Calu3 (cell line): ENCODE measurements at places on chromosomes 16 and 17. TPM values are rescaled to one million over a fixed set of nuclear protein-coding genes. Genes with fewer than 3 reads are reported as not detected.

- H3K27ac ChIP-seq = no peak overlapping the region
- peaks cover 5% of the 10 kb centered on the region for H3K36me3 ChIP-seq
- no peaks in the 10 kb centered on the region for H3K27me3 ChIP-seq
- DNase-seq = no peak
- H3K4me3 ChIP-seq = no peak overlapping the region
- no peaks in the 10 kb centered on the region for H3K4me1 ChIP-seq
These were observed 17.9 kb upstream of the TMIGD1 start for GRCh38 chr17:30351735-30352134.

DNA sequence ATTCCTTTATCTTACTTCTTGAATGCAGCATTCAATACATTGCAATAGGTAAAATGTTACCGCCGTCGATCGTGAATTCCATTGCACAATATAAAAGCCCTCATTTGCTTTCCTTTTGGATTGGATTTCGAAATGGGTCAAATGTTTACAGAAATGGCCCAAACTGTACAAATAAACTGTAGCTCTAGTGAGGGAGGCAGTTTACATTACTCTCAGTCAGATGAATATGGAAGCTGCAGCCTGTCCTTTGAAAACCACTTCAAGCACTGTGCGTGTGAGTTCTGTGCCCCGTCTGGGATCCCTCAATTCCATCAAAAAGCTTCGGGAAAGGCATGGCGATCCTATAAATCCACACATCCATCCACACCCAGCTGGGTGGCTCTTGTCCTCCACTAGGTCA, 258.6 kb upstream of the FOXF1 start:
- H3K27ac ChIP-seq = no peak overlapping the region
- H3K4me1 ChIP-seq = no peaks in the 10 kb centered on the region
- no peak overlapping the region for H3K4me3 ChIP-seq
- H3K27me3 ChIP-seq = peaks cover 87% of the 10 kb centered on the region
- DNase-seq = no peak

- H3K4me1 ChIP-seq = peaks cover 12% of the 10 kb centered on the region
- no peak overlapping the region for H3K4me3 ChIP-seq
- H3K36me3 ChIP-seq = no peaks in the 10 kb centered on the region
- no peak for DNase-seq
- no peaks in the 10 kb centered on the region for H3K27me3 ChIP-seq
- H3K27ac ChIP-seq = no peak overlapping the region
These were observed 45.7 kb upstream of the SIAH1 start for GRCh38 chr16:48430890-48431289.

DNA sequence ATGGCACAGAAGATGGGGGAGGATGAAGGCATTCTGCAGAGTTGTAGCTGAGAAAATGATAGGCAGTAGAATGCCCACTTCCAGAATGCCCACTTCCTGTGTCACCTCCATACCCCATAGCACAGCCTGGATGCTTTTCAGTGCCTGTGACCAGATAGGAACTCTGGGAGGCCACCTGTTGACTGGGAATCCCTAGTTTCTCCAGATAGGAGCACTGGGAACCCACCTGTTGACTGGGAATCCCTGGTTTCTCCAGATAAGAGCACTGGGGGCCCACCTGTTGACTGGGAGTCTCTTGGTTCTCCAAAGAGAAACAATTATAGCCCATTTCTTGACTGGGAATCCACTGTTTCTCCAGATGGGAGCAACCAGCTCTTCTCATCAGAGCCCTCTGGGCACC, 11.6 kb downstream of the CPHXL start:
- no peak overlapping the region for H3K27ac ChIP-seq
- H3K27me3 ChIP-seq = peaks cover 56% of the 10 kb centered on the region
- H3K4me1 ChIP-seq = no peaks in the 10 kb centered on the region
- H3K4me3 ChIP-seq = no peak overlapping the region

DNA sequence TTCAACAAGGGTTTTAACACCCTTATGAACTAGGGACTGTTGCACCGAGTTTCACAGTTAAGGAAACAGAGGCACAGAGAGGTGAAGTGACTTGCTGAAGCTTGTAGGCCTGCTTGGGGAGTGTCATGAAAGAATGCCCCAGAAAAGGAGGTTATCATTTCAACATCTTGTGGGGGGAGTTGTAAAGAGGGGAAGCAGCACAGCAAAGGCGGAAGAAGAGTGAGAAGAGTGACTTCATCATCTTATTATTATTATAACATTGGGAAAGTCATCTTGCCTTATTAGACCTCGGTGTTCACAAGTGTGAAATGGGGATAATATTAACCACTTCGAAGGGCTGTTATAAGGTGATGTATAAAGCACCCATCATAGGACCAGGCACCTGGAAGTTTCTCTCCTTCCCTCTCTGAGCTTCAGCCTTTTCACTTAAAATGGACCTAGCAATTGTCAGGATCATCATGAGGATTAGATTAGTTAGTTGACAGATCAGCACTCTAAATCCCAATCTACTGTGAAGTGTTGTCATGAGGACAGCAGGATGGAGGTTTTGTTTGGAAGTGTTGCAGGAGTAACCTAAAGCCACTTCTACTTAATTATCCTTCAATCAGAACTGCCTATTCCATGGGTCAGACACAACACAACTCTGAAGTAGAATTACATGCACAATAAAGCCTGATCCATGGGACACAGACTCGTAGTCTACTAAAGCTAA, 2.3 kb downstream of the CCL4 start:
- H3K4me1 ChIP-seq = no peaks in the 10 kb centered on the region
- DNase-seq = no peak
- H3K27ac ChIP-seq = no peak overlapping the region
- peaks cover 77% of the 10 kb centered on the region for H3K27me3 ChIP-seq
- no peak overlapping the region for H3K4me3 ChIP-seq
- no peaks in the 10 kb centered on the region for H3K36me3 ChIP-seq

DNA sequence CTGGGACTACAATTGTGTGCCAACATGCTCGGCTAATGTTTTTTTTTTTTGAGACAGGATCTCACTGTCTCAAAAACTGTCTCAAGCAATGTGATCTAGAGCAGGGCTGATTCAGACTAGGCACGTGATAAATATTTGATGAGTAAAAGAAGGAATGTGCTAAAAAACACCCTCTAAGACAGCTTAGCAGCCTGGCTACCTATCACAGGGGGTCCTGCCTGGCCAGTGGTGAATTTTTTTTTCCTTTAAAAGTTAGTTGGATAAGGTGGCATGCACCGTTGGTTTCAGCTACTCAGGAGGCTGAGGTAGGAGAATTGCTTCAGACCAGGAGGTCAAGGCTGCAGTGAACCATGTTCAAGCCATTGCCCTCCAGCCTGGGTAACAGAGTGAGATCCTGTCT, 14.8 kb upstream of the GPATCH8 start:
- no peaks in the 10 kb centered on the region for H3K4me1 ChIP-seq
- no peak overlapping the region for H3K4me3 ChIP-seq
- peaks cover 34% of the 10 kb centered on the region for H3K27me3 ChIP-seq
- DNase-seq = no peak
- H3K27ac ChIP-seq = no peak overlapping the region

DNA sequence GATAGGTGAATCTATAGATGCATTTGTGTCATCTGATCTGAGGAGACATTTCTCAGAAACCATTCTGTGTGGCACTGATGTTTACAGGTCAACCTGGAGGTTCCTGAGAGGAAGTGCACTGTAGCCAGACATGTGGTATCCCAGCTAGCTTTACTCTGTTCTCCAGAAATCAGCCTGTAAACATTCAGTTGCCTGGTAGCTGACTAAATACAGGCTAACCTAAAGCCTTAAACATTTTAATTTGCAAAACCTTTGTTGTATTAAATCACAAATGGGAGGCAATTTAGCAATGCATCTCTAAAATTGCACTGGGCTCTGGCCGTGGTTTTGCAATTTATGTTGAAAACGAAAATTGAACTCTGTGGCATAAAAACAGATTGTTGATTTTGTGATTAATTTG, 207.6 kb downstream of the FTO start:
- DNase-seq = no peak
- H3K4me1 ChIP-seq = no peaks in the 10 kb centered on the region
- H3K4me3 ChIP-seq = no peak overlapping the region

Gene FBXW10B
- total RNA-seq = 8.1 and 12.6 TPM in 2 replicates
